Fibroblast of skin of left quadriceps (primary cell): ENCODE measurements at places on chromosomes 4 and X.

GRCh38 chrX:122850326-122850725, 333.8 kb upstream of the GRIA3 start:
- DNase-seq, result no peak

DNA sequence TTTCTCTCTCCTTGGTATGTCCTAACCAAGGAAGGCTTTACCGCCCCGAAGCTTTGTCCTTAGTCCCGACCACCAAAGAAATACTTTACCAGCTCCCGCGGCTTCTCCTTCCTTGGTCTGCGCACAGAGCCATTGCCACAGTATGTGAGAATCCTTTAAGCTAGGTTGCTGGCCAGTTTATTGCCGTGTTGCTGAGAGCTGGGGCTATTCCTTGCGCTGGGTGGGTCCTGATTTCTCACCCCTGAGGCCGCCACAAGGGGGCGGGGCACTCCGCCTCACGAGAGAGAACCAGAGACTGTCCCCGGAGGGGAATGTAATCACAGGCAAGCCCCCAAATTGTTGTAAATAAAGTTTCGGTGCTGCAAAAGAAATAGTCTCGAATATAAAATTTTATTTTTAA, 331.0 kb upstream of the PCDH10 start:
- DNase-seq, result no peak

- no peak for DNase-seq
Measured at GRCh38 chr4:38210396-38211114, 250.4 kb downstream of the PTTG2 start.

DNA sequence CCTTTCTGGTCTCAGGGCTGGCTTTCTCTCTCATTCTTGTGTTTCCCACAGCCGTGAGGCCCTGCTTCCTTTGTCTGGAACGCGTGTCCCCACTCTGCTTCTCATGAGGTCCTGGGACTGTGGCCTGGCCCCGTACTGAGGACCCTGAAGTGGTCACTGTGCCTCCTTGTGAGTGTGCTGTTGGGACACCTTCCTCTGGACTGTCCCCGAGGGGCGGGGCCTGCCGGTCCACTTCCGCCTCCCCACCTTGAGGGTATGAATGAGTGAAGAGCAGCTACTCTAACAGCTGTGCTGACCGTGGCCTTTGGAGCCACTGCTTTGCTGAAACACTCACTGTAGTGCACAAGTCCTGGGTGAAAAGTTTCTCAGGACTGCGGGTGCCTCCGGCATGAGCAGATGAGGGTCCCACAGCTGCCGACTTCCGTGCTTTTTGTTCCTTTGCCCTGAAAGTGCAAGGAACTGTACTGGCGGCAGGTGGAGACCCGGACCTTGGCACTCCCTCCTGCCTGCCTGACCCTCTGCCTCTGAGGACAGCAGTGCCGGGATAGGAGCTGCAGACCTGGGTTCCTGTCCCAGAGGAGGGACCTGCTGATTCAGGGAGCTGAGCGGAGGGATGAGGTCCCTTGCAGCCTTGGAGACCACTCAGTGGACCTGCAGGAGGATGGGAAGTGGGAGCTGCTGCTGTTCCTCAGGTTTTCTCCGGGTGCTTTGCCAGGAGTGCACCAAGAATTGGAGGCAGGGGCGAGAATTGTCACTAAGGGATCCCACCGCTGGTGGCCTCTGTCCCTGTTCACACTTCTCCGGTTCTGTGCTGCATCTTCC, 38.0 kb downstream of the HTT-AS start:
- DNase-seq, result no peak

DNA sequence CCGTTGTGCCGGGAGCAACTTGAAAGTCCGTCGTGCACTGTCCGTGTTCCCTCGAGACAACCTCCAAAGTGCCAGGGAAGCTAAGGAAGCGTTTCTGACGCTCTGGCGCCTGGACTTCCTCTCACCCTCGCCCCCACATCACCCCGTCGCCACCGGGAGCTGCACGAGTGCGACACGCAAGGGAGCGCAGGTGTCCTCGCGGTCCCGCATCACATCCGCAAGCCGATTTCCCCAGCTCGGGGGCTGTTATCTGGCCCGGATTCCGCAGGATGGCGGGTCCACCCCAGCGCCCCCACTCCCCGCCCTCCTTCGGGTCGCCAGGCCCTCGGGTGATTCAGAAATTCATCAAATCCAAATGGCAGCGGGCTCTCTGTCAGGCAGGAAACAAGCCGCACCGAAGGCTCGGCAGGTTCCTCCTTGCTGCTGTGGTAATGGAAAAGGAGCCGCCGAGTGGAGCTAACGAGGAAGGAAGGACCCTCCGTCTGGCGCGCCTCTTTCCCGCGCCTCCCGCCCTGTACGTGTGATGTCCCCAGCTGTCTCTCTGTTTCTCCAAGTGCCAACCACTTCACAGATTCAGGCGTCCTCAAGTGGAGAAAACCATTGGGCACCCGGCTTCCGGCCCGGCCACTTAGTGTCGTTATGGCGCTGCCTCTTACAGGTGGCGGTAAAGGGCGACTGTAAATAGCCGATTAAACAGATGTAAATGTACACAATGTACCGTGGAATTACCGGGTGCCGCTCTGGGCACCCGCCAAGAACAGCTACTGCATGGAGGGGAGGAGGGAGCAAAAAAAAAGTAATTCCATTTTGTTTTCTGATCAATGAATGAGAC, 921 bp upstream of the SETD7 start:
- DNase-seq, result no peak

DNA sequence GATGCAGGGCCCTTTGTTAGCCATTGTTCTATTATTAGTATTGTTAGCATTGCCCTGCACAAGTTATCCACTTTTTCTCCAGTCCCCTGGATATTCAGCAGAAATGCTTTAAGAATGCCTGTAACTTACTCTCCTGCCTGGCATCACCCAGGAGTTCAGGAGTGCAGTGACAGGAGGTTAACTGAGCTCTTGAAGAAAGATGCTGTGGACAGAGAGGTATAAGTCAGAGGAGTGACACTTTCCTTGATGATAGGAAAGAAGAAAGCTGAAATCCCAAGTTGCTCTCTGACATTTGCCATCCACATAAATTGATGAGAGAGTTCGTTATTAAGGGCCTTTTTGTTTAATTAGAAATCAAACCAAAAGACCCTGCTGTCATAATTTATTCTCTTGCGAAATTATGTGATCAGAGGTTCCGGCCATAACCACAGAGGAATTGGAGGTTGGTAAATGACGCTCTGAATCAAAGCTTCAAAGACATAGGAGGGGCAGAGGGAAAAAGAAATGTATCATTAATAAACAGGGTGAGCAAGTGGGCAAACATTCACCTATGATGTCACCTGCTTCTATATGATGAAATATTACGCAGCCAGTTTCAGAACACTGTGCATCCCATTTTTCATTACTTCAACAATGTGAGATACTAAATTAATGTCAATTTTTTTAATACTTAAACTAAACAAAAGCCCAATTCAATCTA, 230.2 kb upstream of the JADE1 start:
- no peak for DNase-seq

- no peak for DNase-seq
Measured at GRCh38 chr4:151143162-151143561, 43.7 kb downstream of the RPS3A start.

- no peak for DNase-seq
Measured at GRCh38 chrX:99077099-99077498, 1333.0 kb downstream of the PCDH19 start.

GRCh38 chr4:2934077-2934812, 29.0 kb downstream of the NOP14 start:
- no peak for DNase-seq

- no peak for DNase-seq
Measured at GRCh38 chrX:12929701-12930100, 23.3 kb downstream of the TLR8 start.

DNA sequence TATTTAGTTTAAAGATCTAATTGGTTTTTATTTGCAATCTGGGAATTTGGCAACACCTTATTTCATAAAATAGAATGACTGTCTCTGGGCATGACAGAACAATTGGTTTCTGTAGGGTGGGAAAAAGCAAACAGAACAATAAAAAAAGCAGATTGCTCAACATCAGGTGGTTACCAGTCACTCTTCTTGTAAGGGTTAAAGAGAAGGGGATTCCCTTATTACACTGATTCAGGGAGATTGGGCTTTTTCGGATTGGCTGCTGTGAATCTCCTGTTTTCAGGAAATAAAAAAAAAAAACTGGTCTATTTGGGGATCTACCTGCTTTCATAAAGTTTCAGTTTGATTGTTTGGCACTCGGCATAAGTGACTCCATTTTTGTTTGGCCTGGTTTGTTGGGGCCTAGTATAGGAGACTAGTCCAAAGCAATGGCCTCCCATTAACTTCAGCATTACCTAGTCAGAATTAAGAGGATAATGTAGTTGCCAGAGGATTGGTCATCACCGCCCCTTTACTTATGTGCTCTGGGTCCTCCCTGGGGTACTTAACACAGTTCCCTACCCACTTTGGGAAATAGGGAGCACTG, 380.5 kb downstream of the IDS start:
- DNase-seq, result no peak

GRCh38 chrX:132508834-132509233, 20.0 kb upstream of the MBNL3 start:
- no peak for DNase-seq

DNA sequence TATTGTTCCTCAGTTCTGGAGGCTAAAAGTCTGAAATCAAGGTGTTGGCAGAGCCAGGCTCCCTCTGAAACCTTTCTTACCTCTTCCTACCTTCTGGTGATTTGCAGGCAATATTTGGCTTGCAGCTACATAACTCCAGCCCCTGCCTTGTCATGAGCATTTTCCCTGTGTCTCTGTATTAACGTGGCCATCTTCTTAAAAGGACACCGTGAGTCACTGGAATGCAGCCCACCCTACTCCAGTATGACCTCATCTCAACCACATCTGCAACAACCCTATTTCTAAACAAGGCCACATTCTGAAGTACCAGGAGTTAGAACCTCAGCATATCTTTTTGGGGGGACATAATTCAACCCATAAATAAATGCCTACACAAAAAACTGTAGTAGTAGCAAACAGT, 40.7 kb downstream of the FANCB start:
- DNase-seq, result no peak

GRCh38 chr4:48130100-48130499, 4.0 kb downstream of the TXK start:
- DNase-seq, result no peak

- DNase-seq, result peak; percentile 35
Measured at GRCh38 chrX:2484721-2485648, 15.8 kb downstream of the DHRSX start.

GRCh38 chr4:81688085-81688484, 216.4 kb upstream of the RASGEF1B start:
- no peak for DNase-seq

DNA sequence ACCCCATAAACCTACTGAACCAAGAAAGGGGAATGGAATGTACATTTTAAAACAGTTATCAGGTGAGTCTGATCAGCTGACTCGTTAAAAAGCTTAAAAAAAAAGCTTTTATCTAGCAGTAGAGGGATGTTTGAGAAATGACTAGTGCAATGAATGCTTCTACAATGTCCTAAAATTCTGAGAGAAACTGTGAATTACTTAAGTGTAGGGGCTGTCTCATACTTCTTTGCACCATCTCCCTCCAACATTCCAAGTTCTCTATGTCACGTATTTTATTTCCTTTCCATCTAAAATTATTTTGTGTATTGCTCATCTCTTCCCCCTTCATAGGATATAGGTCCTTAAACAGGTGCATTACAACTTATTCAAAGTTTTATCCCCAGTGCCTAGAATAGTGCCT, 11.9 kb upstream of the AREG start:
- DNase-seq, result no peak

DNA sequence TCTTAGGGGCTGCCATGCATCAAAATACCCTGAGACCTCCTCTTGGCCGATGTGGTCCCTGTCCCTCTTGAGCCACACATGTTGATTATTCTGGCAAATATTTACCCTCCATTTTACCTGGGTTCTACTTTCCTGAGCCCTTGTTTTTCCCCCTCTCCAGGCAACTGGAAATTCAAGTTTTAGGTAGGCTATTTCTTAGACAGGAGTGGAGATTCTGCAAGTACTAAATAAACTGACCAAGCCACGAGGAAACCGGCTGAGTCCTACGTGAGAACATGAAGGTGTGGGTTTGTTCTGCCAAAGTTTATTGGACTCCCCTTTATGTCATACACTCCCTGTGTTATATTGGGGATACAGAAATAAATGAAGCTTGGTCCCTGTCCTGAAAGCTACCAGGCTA, 88.1 kb downstream of the RTL5 start:
- DNase-seq, result no peak

- DNase-seq, result no peak
Measured at GRCh38 chr4:153318696-153319320, 25.7 kb upstream of the MND1 start.

DNA sequence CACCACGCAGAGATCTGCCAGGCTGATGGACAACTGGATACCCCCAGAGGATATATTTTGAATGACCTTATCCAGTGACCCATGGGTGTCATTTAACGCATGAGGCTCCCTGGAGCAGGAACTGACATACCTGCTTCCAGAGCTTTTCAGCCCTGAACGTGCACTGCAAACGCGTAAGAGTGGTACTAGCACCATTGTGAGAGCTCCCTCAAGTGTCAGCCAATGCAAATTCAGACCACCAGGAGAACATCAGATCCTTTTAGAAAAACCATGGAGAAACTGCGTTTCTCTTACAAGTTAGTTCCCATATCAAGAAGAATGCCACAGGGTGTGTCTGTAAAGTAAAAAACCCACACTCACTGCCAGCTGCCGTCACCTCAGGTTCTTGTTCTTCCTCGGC, 7.3 kb downstream of the TREX2 start:
- no peak for DNase-seq

- no peak for DNase-seq
Measured at GRCh38 chr4:144808034-144808433, 162.1 kb downstream of the HHIP start.

DNA sequence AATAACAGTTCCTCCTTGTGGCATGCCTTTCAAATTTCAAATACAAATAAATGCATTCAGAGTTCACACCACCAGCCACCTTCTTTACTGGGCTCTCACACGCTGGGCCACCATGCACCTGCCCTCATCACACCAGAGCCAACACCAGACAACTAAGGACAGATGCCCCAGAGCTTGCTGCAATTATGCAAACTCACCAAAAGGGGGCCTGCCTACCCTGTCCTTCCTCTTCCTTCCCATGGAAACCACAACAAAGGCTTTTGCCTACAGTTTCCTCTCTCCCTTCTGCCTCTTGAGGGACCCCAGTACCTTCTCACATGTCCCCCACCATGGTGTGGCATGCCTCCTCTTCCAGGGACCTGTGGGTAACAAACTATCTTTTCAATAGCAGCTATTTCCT, 1333.9 kb upstream of the TENM3 start:
- DNase-seq, result no peak

DNA sequence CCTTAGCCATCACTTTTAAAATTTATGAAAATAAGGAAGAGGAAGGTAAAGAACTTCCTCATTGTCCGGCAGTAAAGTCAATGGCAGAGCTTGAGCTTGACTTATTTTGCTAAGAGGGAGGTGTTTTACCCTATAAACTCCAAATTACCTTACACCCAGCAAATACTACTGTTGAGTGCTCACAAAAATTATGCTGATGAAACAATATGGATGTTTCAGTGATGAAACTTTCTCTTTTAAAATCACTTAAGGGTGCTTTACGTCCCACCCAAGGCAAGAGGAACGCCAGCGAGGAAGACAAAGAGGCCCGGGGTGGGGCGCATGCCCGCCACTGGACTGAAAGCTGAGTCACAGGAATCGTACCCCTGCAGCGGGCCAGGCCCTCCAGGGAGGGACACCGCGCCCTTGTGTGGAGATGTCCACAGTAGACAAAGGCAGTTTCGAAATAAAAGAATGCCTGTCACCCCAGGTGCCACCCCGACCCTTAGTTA, 560 bp upstream of the TMSB4X start:
- DNase-seq, result peak; percentile 38

- no peak for DNase-seq
Measured at GRCh38 chr4:52081216-52081615, 30.1 kb downstream of the SPATA18 start.

GRCh38 chr4:6918338-6918737, 8.7 kb downstream of the TBC1D14 start:
- no peak for DNase-seq

GRCh38 chrX:11472381-11472780, 179.2 kb downstream of the AMELX start:
- no peak for DNase-seq
